ENCODE measurements at places on chromosomes 5 and 9.

DNA sequence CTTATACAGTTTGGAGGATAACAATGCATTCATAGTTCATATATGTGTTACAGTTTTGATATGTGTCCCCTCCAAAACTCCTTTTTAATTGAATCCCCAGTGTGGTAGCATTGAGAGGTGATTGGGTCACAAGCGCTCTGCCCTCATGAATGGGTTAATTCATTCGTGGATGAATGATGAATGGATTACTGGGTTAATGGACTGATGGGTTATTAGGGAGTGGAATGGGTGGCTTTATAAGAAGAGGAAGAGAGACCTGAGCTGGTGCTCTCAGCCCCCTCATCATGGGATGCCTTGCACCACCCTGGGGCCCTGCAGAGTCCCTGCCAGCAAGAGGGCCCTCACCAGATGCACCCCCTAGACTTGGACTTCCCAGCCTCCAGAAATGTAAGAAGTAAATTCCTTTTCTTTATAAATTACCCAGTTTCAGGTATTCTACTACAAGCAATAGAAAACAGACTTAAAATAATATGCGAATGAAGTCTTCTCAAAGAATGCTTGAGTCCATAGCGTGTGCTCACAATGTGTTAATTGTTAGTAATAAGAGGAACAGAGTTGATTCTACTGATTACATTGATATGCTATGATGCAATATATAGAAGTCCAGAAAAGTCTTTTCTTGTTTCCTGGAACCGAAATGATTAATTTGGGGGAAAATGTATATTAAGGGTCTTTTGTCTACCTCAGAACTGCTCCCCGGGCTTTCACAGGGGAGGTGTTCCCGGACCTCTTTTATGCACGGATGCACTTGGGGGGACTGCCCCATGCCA lies 190.2 kb downstream of the ERCC6L2 start:
- DNase-seq = no peak

GRCh38 chr9:98644011-98644410 lies 64.7 kb downstream of the GABBR2 start:
- no peak for DNase-seq

DNA sequence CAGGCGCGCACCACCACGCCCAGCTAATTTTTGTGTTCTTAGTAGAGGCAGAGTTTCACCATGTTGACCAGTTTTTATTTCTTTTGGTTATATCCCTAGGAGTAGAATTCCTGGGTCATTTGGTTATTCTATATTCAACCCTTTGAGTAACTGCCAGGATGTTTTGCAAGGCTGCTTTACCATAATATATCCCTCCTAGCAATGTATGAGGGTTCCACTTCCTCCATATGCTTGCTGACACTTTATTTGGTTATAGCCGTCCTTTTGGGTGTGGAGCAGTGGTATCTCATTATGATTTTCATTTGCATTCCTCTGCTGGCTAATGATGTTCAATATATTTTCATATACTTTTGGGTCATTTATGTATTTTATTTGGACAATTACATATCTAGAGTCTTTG lies 81.2 kb downstream of the RAB24 start:
- no peak for DNase-seq

- DNase-seq = no peak
Observed at GRCh38 chr9:22005021-22005701, 3.9 kb downstream of the CDKN2B start.

DNA sequence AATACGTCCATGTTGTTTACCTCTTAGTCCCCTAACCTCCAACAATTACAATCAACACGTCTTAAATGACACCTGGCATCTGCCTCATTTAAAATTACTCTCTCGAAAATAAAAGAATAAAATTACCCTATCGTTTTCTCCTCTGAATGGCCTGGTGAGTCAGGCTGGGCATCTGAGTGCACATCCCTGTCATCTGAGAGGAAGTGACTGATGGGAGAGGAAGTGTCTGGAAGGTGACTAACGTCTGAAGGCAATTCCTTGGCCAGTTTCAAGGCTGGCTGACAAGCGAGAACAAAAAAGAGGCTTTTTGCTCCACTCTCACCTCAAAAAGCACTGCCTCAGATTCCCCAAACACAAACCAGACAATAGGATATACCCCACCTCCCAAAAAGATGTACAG lies 57.7 kb downstream of the MAPKAP1 start:
- DNase-seq = peak; percentile 41

- no peak for DNase-seq
Observed at GRCh38 chr5:168086104-168086610, 205.3 kb upstream of the WWC1 start.

- DNase-seq = no peak
Observed at GRCh38 chr5:178786417-178786816, 56.0 kb upstream of the ZNF354A start.

- DNase-seq = no peak
Observed at GRCh38 chr9:573691-574410, 267.6 kb upstream of the DMRT1 start.

- no peak for DNase-seq
Observed at GRCh38 chr5:36040651-36041536, 25.8 kb downstream of the UGT3A2 start.

DNA sequence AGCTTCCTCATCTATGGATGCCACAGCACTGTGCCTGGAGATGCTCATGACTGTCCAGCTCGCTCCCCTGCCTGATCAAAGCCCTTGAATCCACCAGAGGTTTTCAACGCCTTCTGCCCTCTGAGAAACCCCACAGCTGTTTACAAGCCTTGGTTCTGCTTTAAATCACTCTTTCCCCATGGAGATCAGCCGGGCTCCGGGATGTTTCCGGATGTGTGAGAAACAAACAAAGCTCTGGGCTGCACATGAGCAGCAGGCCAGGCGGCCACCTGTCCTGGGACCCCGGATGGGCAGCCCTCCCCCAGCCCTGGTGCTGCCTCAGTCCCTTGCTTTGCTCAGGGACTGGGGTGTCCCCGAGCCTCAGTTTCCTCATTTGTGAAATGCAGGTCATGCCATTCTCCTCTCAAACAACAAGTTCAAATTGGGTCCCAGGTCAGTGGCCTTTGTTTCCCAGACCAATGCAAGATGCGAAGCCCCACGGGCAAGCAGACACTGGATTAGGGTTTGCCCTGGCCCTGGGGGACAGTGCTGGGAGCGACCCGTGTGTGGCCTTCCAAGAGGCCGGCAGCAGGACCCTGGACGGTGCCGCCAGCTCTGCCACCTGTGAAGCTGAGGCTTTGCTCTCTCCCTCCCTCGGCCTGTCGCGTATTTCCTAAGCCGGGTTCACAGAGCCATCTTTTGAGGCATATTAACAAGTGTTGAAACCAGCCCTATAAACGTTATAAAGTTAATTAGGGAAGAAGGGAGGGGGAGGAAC lies 42.4 kb upstream of the PHYKPL start:
- DNase-seq = no peak

- DNase-seq = no peak
Observed at GRCh38 chr5:108670591-108671289, 77.0 kb upstream of the FER start.

DNA sequence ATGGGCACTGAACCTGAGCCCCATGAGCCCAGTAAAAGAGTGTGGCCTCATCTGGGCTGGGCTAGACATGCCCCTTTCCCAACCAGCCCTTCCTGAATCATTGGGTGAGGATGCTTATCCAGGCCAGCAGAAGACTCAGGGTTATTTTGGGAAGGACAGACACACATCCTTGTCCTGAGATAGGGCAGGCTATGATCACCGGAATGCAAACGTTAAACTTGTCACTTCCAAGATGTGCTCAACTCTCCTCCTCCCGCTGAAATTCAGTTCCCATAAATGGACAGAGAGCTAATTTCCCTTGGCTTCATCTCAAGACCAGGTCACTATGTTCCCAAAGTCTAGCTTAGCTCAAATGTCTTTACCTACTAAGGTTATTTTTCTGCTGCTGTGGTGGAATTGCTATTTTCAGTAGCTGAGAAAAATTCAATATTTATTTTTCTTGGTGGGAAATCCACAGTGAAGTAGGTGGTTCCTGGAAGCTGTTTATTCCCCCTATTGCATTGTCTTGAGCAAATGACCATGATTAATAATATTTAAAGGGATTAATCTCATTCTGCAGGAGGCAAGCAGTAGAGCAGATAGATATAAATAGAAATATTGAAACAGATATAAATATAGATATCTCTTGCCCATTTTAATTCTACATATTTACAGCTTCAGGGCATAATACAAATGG lies 70.0 kb downstream of the NXNL2 start:
- DNase-seq = no peak

GRCh38 chr5:168298949-168299348 lies 7.5 kb downstream of the WWC1 start:
- no peak for DNase-seq

DNA sequence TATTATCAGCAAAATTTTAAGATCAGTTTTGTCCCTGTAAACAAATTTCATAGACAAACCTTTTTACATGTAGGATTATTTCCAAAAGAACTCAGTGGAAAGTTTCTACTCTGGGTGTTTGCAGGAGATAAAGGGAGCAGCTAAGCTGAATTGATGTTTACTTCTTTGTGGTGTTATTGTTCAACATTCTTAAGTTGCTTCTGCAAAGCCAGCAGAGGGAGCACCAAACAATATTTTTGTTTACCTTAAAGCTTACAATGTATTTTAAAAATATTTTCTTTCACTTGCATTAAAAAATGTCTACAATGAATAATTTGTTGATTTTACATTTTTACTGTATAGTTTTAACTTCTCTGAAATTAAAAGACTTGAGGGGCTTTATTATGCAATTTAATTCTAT lies 135.4 kb downstream of the ATG10 start:
- DNase-seq = no peak

DNA sequence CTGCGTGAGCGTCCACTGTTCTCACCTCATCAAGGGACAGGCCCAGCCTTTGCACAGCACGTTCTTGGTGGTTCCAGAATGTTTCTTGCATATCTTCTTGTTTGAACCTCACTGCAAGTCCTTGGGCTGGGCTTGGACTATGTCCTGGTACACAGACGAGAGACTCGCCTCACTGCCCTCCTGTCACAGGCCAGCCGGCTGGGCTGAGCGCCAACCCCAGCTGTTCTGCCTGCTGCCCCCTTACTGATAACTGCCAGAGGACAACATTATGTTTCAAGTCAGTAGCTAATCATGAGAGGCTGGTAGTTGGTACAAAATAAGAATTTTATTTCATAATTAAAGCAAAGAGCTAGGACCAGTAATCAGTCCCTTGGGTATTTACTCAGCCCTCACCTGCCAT lies 52.8 kb upstream of the LRRTM2 start:
- no peak for DNase-seq

DNA sequence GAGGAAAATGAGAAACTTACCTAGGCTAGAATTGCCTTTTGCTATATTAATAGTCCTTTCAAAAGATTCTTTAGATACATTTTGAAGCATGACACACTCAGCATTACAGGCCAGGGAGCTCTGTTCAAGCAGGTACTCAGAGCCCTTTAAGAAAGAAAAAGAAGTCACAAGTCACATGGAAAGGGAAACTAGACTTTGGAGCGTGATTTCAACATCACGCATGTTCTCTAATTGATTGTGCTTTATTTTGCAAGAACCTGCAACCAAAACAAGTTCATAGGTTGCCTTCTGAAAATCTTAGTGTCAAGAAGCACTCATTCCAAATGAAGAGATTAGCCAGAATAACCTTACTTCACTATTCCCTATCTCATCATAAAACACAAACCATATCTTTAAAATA lies 103.8 kb downstream of the MPDZ start:
- DNase-seq = no peak

DNA sequence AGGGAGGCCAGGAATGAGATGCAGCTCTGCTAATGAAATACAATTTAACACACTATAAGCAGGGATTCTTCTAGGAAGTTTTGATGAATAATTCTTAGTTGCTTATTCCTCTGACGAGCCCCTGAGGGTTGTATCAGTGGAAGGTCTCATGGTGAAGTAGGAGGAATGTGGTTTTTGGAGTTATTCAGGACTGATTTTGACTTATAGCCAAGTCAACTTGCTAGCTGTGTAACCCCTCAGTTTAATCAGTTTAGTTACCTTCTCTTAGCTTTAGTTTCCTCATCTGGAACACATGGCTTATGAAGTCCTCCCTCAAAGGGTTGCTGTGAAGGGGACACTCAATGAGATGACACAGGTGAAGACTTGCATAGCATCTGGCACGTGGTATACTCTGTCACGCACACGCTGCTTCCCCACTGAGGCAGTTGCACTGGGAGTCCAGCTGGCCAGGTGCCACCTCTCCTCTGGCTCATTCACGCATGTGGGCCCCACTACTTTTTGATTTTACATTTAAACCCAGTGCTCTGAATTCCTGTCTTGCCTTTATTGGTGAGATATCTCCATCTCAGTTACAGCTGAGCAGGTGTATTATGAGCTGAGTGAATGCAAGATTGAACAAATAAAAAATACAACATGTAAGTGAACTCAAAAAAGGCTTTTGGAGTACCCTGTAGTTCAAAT lies 415.0 kb downstream of the ARHGEF28 start:
- no peak for DNase-seq

GRCh38 chr5:88882276-88883038 lies 527 bp downstream of the MEF2C start:
- no peak for DNase-seq

GRCh38 chr5:153660919-153661318 lies 170.4 kb downstream of the GRIA1 start:
- DNase-seq = no peak

GRCh38 chr9:116504893-116505480 lies 182.1 kb upstream of the TRIM32 start:
- no peak for DNase-seq

- DNase-seq = no peak
Observed at GRCh38 chr5:91379246-91379913, 3.7 kb downstream of the ARRDC3 start.

GRCh38 chr9:113042884-113043657 lies 13.5 kb downstream of the ZFP37 start:
- no peak for DNase-seq

GRCh38 chr5:103774721-103775120 lies 212.1 kb upstream of the NUDT12 start:
- DNase-seq = no peak

Data from stimulated activated CD4-positive, alpha-beta T cell treated with anti-CD3 and anti-CD28 coated beads, Interleukin-1b, Interleukin-23, amount 100 ng/mL, for 48 hours (primary cell).